ENCODE measurements at places on chromosomes 7 and 10.
A peak's percentile ranks its signal among the peaks of the same experiment; 100 is the strongest.

- DNase-seq, result no peak
These were observed 323.4 kb upstream of the SEMA3D start for GRCh38 chr7:85510287-85510686.

DNA sequence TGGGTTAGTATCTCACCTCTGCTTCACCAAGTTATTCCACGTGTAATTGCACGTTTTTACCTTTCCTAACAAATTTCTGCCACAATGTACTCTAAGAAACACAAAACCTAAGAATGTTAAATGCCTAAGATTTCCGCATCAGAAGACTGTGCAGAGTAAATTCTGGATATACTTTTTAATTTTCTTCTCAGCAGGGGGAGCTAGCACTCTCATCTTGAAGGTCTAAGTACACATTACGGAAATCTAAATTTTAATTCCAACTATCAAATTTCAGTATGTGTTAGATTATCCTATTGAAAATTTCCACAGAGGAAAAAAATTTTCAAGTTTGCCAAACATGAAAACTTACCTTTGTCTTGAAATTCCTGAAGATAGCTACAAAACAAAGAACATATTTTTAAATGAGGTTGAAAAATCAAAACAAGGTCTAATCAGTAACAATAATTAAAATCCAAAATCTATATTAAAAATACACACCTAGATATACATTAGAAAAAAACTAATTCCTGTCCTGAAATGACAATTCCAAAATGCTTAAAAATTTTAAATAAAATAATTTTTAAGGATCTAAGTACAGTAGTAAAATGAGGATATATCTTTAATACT is 10.5 kb downstream of the SKAP2 start:
- peak; percentile 73 for DNase-seq

DNA sequence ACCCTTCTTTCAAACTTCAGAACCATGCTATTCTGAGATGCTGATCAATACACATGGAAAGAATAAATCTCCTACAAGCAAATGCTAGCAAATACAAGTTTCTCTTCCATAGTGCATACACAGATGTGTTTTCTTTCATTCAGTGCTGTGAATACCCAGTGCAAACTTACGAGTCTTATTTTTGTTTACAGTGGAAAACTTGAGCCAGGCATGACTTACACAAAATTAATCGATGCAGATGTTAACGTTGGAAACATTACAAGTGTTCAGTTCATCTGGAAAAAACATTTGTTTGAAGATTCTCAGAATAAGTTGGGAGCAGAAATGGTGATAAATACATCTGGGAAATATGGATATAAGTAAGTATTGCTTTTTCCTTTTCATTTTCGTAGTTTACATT is 48.8 kb downstream of the PNLIPRP3 start:
- DNase-seq, result no peak

DNA sequence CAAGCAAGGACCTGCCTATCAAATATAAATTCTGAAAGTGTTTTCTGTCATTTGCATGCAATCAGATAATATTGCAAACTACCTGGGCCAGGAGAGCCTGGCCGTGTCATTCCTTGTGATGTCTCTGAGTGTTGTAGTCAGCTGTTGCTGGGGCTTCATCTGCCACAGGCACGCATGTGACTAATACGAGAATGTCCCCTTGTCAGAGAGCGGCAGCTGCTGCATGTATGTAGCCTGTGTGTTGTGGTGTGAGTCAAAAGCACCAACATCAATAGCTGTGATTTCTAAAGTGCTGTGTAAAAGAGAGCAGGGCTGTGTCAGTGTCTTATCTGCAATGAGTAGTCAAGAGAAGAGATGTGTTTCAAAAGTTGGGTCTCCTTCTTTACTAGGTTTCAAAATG is 155.4 kb downstream of the POU6F2 start:
- DNase-seq, result no peak

DNA sequence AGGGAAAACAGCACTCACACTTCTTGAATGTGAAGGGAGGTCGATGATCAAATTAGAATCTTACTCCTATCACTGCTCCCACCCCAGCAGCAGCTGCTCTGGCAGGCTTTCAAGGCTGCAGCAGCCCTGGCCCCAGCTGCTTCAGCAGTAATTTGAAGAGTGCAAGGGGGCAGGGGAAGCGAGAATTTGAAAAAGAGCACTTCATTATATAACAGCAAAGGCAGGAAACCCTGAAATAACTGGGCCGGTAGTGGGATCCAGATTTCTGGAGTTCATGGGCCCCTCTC is 44.9 kb downstream of the MYPN start:
- DNase-seq, result peak; percentile 13

- no peak for DNase-seq
These were observed 70.9 kb downstream of the BBS9 start for GRCh38 chr7:33200282-33200681.

DNA sequence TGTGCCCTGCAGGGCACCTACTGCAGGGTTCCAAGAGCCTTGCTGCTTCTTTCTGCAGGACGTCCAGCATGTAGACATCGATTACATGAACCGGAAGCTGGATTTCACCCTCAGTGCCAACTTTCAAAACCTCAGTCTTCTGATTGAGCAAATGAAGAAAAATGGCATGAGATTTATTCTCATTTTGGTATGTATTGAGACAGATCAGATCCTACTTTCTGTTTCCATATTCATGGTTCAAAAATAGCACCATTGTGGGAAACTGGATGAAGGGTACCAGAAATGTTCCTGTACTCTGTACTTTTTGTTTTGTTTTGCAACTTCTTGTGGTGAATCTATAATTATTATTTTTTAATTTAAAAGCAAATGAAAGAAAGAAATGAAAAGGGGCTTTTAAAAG is 64.1 kb downstream of the MGAM2 start:
- no peak for DNase-seq

GRCh38 chr7:68688416-68689086 is 909.7 kb upstream of the AUTS2 start:
- peak; percentile 64 for DNase-seq

DNA sequence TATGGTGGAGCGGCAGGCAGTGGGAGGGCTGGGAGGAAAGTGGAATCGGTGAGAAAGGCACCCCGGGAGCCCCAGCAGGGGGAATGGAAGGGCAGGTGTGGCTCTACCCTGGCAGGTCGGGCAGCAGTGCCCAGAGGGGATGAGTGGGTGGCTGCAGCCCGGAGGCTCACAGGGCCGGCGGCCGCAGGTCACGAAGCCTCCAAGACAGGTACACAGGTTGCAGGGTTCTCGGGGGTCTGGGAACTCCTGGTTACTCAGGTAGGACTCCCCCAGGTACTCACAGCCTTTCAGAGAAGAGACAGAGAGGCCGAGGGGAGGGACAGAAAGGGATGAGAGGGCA is 21.8 kb downstream of the KCP start:
- DNase-seq, result no peak

DNA sequence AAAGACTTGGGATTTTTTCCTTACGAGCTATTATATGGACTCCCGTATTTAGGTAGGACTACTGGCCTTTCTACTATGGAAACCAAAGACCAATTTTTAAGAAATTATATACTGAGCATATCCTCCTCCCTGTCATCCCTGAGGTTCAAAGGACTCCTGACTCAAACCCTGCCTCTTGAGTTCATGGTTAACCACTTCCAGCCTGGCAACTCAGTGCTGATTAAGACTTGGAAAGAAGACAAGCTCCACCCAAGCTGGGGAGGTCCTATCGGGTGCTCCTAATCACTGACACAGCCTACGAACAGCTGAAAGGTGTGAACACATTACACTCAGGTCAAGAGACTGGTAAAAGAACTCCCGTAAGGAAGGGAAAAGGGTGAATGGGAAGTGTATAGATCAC is 66.8 kb downstream of the LYZL2 start:
- DNase-seq, result no peak

- no peak for DNase-seq
These were observed 131.4 kb upstream of the PDLIM1 start for GRCh38 chr10:95422233-95422632.

Measured in NCI-H1092 treated with DMSO at 0.1 percent for 48 hours (cell line).